BJ (cell line): ENCODE measurements at places on chromosomes 12 and 14.

- no peak for DNase-seq
These were observed 5.6 kb upstream of the MYH7 start for GRCh38 chr14:23441076-23441475.

DNA sequence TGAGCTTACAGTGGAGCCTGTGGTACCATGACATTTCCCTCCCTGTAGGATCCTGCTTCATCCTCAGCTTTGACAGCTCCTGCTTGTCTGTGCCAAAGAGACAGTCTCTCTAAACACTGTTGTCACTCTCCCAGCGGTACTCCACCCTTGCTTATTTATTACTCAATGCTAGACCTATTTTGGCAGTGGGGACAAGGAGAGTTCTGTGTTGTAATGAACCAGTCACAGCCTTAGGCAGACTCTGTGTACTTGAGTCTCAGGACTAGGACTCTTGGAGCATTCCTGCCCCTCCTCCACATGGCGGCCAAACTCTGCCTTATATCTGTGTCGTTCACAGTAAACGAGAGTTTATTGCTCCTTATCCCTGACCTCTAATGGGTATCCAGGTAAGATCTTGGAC, 70.9 kb downstream of the PIK3C2G start:
- no peak for DNase-seq

- no peak for DNase-seq
These were observed 2.7 kb upstream of the HDAC7 start for GRCh38 chr12:47822401-47822800.

DNA sequence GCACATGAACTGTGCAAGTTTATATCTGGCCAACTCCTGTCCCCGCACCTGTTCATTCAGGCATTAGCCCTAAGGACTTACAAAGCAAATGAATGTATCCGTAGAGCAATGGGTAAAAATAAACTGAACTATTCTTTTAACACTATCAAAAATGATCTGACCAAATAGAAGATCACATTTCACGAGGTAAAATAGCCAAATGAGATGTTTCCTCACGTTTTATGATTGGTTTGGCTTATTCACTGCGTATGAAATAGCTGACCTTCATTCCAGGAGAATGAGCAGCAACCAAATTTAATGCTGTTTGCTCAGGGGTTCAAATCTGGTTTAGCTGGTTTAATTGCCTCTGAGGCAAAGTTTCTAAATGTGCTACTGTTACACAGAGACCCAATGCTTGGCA, 216.0 kb upstream of the EEA1 start:
- peak; percentile 74 for DNase-seq

GRCh38 chr12:2973566-2973965, 14.4 kb downstream of the TEAD4 start:
- DNase-seq, result no peak

- DNase-seq, result no peak
These were observed at the start of gene SERPINA3 for GRCh38 chr14:94612174-94612573. SERPINA3 (plus strand) TSS chr14:94612391; CDS start chr14:94614442, 2,051 bp downstream.
